ENCODE measurements at places on chromosomes 16 and 17. TPM values are rescaled to one million over a fixed set of nuclear protein-coding genes. Genes with fewer than 3 reads are reported as not detected.
A peak's percentile ranks its signal among the peaks of the same experiment; 100 is the strongest.

- no peak for DNase-seq
Measured at GRCh38 chr17:30952638-30953393, 18.0 kb upstream of the RNF135 start.

Gene CLEC3A
- total RNA-seq: not detected

DNA sequence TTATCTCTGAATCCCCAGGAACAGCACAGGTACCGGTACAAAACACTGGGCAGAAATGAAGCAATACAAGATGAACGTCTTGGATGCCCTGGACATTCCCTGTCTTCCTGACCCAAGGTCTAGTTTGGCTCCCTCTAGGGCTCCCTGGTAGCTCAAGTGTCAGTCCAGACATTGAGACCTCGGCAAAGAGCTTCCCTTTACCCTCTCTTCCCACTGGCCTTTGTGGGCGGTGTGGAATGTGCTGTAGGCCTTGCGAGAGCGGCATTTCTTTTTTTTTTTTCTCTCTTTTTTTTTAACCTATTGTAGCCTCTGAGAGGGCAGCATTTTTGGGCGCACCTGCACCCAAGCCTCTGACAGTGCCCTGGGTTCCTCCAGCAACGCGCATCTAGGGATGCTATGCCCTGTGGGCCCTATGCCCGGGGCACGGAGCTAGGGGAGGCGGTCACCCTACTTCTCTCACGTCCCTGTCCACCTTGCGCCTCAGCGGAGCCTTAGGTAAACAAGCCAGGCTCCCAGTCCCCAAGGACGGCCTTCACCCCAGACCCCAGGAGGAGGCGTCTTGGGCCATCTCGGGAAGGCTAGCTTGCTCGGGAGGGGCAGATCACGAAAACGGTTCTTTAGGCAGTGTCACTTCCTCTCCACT, 1.2 kb upstream of the NFATC3 start:
- DNase-seq: no peak

Gene APRT
- 105 TPM for total RNA-seq

GRCh38 chr16:30351586-30352419, 3.3 kb downstream of the CD2BP2 start:
- DNase-seq: no peak

DNA sequence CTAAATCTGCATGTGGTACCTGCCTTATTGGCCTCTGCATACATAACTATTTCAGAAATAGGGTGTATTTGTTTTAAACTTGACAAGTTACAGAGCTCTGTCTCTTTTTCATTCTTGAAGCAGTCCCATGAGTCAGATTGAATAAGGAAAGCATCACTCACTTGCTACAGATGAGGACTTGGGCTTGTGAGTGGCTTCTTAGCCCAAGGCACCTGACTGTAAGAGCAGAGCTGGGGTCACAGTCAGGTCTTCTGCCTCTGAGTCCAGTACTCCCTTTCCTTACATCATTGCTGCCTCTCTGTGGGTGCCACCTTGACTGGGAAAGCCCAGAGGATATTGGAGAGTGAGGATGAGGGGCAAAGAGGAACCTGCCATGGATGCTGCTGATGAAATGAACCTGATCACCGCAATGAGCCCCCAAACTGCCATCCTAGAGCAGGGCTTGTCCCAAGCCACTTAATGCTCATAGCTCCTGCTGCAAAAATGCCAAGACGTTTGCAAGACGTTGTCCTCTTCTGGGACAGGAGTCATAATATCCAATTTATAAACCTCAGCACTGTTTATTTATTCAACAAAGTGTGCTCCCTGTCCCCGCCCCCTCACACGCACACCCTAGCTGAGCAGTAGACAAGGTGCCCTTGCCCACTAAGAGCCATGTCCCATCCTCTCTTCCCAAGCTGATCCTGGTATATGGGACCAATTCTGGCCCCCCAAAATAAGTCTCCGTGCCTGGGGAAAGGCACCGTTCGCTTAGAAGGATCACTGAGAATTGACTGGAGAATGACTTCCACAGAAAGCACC, 74.1 kb downstream of the CCDC182 start:
- DNase-seq: peak; percentile 46

GRCh38 chr17:65678546-65678945, 117.1 kb upstream of the AXIN2 start:
- DNase-seq: no peak

GRCh38 chr17:35540589-35541404, 3.3 kb upstream of the SLFN12L start:
- peak; percentile 62 for DNase-seq

GRCh38 chr17:51372345-51373004, 112.1 kb downstream of the UTP18 start:
- peak; percentile 15 for DNase-seq

All from activated CD4-positive, alpha-beta T cell treated with anti-CD3 and anti-CD28 coated beads for 36 hours (primary cell).